Activated CD4-positive, alpha-beta T cell treated with anti-CD3 and anti-CD28 coated beads, Interleukin-2, amount 10 ng/mL, durations not matched to agents 24 days and 14 days (primary cell): ENCODE measurements at places on chromosomes 1 and 21.

DNA sequence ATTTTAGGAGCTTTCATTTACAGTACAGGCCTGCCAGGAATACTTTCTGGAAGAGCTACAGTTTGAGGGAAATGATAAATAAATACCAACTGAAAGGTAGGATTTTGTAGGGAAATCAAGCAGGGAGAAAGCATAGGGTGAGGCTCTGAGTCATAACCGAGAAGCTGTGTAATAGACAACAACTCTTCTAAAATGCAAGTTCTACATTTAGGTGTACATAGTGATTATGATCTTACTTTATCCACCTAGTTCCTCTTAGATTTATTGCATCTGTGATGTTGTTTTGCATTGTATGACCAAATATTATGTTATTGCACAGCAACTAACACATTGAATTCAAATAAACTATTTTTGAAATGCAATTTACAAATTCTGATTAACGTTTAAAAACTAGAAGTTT, 819.3 kb downstream of the PLA2G4A start:
- no peak for DNase-seq

- DNase-seq = no peak
These were observed 941 bp upstream of the ROR1 start for GRCh38 chr1:63772876-63773275.

DNA sequence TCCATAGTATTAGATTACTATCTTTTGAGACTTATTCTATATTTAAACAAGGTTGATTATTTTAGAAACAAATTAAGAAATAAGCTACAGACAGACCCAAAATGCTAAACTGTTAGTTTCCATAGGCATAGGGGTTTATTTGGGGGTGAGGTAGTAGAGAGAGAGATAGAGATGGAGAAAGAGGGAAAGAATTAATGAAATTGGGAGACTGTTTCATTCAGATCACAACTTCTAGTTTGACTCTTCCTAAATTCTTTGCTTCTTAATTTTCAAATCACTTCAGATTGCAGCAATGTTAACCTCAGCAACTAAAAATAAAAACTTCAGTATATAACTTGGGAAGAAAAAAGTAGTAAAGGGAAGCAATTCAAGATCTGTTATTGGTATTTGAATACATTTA, 3.4 kb downstream of the JUN start:
- DNase-seq = no peak

DNA sequence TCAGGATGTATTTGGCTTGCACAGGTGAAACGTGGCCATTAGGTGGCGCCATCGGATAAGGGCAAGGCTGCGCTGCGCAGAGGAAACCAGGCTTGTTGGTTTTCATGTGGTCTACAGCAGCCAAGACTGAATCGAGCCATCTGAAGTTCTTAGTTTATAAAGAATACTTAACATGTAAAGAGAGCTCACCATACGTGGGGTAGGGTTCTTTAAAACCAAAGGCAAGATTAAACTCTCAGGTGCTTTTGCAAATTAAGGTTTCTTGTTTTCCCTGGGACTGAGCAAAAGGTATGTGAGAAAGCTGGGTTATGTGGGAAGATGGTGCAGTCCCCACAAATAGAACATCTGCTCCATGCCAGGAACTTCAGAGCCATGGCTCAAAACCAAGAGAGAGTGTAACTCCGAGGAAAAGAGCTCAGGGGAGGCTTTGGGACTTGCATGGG, 9.3 kb downstream of the MASP2 start:
- peak; percentile 96 for DNase-seq

DNA sequence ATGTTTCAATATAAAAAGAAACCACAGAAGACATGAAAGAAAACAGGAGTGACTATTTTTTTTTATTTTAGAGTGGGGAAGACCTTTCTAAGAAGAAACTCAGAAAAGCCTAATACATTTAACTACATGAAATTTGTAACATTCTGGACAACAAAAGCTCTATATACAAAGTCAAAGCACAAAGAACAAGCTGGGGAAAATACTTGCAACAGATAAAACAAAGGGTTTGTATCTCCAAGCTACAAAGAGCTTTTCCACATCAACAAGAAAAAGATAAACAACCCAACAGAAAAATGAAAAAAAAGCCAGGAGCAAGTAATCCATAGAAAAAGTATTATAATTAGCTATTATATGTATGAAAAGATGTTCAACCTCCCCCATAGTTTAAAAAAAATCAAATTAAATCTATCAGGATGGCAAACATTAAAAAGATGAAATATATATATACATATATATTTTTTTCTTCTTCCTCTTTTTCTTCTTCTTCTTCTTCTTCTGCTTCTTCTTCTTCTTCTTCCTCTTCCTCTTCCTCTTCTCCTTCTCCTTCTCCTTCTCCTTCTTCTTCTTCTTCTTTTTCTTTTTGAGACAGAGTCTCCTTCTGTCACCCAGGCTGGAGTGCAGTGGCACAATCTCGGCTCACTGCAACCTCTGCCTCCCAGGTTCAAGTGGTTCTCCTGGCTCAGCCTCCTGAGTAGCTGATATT, 49.1 kb upstream of the EPS8L3 start:
- no peak for DNase-seq

DNA sequence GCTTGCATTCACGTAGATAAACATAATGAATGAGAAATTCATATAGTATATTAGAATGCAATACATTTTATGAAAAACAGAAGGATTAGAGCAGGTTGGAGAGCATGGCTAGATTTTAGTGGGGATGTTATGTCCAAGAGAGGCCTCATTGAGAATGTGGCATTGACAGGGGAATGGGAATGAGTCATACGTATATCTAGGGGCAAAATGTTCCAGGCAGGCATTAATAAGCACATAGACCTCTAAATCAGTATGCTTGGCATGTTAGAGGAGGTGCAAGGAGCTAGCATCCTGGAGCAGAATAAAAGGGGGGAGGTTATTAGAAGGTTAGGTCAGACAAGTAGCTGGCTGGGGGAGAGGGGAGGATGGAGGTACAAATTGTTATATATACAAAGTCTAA, 93.0 kb downstream of the USH2A start:
- DNase-seq = no peak

DNA sequence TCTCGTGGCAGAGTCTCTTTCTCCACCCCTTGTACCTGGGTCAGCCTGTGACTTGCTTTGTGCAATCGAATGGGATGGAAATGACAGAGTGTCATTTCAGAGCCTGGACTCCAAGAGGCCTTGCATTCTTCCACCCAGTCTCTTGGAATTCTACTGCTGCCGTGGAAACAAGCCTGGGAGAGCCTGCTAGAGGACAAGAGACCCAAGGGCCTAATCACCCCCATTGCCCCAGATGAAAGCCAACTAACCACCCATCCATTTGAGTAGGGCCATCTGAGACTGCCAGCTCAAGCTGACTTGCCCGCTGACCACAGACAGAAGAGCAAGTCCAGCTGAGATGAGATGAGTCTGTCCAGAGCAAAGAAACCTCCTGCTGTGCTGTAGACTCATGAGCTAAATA, 201.6 kb downstream of the PTPRU start:
- no peak for DNase-seq

DNA sequence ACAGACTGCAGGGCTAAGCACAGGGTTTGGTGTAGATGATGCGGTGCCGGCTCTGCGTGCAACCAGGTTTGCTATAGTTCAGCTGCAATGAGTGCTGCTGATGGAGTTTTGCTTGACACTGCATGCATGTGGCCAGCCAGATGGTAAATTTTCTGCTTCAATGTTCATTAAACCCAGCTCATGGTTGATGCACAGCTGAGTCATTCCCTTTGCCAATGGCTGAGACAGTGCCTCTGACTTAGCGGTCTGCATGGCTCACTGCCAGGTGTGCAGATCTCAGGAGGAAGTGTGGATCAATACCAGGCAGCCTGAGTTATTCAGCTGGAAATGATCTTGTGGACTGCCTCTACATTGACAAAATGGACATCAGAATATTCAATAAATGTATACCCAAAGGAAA, 172.7 kb upstream of the ZP4 start:
- no peak for DNase-seq

GRCh38 chr1:217134857-217135568, 411.8 kb upstream of the ESRRG start:
- DNase-seq = no peak

DNA sequence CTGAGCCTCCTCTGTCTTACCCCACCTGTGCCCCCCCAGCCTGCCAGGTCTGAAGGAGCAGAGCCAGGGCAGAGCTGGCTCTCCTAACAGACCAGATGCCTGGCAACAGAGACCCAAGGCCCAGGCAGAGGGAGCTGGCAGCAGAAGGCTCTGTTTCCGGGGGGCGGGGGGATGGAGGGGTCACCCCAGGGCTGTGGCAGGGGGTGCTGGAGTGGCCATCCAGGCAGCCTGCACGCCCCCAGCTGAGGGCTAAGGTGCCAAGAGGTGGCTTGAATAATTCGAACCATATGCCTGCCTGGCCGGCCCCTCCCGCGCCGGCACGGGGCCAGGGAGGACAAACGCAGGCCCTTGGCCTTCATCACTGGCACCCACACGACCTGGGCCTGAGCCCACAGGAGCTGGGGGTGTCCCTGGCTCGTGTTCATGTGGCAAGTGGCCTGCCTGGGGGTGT, 16.0 kb upstream of the PLEKHG5 start:
- no peak for DNase-seq
